Stimulated activated CD4-positive, alpha-beta T cell treated with anti-CD3 and anti-CD28 coated beads, Interleukin-1b, Interleukin-23, amount 100 ng/mL, for 1 hour (primary cell): ENCODE measurements at places on chromosomes 6 and 20.

- no peak for DNase-seq
Observed at GRCh38 chr6:71490876-71491275, 202.3 kb downstream of the OGFRL1 start.

DNA sequence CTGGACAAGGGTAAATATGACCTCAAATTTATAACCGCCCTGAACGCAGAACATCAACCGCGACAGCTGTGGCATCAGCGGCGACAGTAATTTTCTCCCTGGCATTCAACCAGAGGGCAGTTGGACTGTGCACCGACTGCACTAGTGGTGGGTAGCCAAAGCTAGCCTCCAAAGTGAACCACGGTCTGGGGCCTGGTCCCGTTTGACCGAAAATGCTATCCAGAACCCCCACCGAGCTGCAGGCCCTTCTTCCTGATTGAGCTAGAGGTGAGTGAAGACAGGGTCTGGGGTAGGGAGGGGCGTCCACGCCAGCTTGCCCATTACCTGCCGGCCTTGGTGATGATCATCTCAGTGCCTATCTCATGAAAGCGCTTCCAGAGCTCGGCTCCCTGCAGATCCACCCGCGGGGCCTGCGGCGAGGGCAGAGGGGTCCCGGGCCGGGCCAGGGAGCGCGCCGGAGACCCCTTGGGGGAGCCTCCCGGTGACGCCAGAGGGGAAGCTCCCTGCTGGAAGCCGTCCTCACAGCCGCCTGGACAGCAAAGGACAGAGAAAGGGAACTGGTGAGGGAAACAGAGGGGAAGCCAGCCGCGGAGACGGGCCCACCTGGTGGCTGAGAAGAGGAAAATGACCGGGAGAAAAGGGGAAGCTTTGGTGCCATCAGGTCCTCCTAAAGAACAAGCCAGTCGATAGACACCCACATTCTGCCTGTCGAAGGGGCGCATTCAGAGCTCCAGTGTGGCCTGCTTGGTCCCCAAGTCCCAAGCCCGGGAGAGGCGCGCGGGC, 2.0 kb downstream of the TBX18 start:
- no peak for DNase-seq

GRCh38 chr6:70834520-70834919, 122.3 kb downstream of the B3GAT2 start:
- no peak for DNase-seq

GRCh38 chr20:18144541-18145099, 7.0 kb downstream of the KAT14 start:
- DNase-seq: no peak

- no peak for DNase-seq
Observed at GRCh38 chr6:168578036-168578435, 137.1 kb downstream of the SMOC2 start.

- DNase-seq: no peak
Observed at GRCh38 chr6:133368664-133369063, 127.5 kb downstream of the EYA4 start.

DNA sequence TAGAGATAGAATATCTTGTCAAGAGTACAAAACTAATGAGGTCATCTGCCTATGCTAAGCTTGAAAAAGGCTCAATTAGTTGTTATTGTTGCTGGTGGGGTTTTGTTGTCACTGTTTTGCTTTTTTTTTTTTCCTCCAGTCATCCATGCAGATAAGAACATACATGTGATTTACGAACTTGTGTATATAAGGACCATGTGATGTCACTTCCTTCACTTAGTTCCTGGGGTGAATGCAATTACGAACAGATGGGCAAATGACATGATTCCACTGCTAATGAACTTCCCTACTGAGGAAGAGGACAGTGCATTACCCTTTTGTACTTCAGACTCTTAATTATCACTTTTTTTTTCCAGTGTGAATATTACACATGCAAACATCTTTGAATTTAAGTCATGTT, 1175.3 kb upstream of the GJE1 start:
- no peak for DNase-seq

- peak; percentile 56 for DNase-seq
Observed at GRCh38 chr6:41531591-41532582, 14.3 kb upstream of the FOXP4 start.

- DNase-seq: no peak
Observed at GRCh38 chr20:63703471-63703975, 4.3 kb downstream of the ARFRP1 start.

GRCh38 chr20:63067266-63067635, 60.5 kb upstream of the BHLHE23 start:
- no peak for DNase-seq

GRCh38 chr20:48706116-48706656, 121.6 kb downstream of the PREX1 start:
- no peak for DNase-seq

DNA sequence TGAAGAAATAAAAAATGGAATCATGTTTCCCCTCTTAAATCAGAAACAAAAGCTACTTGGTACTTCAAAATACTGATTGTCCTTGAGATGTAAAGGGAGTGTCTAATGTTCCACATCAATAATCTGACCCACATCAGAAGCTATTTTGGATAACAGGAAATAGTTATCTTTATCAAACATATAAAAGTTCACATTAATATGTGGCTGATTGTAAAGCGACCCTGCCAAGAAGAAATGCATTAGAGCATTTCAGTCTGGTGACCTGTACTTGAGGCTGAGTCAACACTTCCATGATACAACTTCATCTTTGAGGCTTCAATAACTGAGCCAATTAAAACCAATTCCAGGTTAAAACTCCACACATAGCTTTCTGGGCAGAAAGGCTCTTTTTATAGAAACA, 31.8 kb downstream of the SYNE1 start:
- no peak for DNase-seq

DNA sequence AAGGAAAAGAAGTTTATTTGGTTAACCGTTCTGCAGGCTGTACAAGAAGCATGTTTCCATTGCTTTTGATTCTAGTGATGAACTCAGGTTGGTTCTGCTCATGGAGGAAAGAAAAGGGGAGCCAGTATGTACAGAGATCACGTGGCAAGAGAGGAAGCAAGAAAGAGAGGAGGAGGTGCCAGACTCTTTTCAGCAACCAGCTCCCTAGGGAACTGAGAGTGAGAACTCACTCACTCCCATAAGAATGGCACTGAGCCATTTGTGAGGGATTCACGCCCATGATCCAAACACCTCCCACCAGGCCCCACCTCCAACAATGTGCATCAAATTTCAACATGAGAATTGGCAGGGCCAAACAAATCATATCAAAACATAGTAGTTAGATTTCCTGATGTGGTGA, 649.1 kb downstream of the EPM2A start:
- no peak for DNase-seq

DNA sequence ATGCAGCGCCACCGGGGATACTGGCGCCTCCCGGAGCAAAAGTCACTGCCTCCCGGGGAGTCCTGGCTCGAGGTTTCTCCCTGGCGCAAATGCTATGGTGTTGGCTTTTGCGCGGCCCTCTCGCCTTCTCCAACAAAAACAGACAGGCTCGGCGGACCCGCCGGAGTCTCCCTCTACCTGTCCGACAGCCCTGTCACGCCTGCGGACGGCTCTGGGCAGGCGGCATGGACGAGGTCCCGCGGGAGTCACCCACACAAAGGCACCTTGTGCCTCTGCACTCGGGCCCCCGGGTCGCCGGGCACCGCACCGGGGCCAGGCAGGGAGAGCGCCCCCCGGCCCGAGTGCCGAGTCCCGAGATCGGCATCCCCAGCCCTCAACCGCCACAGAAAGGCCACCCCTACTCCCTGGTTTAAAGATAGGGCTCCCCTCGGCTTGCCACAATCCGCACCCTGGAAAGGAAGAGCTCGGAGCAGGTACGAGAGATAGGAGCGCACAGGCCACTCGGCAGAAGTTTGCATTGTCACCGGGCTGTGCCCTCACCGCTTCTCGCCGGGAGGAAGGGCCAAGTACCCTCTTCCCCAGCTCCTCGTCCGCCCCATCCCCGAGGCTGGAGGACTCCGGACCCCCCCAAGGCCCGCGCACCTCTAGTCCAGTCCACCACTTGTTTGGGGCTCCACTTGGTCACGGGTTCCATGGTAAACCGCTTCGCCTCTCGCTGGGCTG, 903 bp downstream of the CNKSR3 start:
- no peak for DNase-seq

DNA sequence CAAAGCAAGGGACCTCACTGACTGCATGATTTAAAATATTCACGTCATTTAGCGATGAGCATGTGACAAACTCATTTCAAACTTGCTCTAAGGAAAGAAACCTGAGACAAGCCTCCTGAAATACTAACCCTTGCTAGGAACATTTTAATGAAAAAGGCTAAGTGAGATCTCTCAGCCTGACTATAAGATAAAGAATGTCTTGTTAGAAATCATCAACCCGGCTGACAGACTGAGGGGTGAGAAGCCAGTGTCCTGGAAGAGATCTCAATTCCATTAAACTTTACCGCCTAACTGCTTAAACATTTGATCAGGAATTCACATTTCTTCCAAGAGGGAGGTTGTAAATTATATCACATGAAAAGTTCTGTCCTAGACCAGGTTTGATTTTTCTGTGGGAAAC, 274.8 kb upstream of the EXOC2 start:
- no peak for DNase-seq

- DNase-seq: no peak
Observed at GRCh38 chr6:11023032-11023431, 21.1 kb downstream of the ELOVL2 start.

DNA sequence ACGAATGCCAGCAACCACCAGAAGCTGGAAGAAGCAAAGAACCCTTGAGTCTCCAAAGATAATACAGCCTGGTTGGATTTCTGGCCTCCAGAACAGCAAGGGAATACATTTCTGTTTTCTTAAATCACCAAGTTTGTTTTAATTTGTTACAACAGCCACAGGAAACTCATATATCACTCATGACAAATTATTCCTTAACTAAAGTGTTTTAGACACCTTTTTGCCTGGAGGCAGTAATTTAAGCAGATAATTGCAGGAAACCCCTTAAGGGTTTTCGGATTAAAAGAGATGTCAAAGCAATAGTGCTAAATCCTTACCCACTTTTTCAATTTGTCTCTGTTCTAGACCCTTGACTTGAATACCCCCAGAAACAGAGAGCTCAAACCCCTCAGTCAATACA, 1050.0 kb downstream of the EPHA7 start:
- DNase-seq: no peak

- DNase-seq: no peak
Observed at GRCh38 chr20:58403272-58403671, 14.2 kb downstream of the VAPB start.

DNA sequence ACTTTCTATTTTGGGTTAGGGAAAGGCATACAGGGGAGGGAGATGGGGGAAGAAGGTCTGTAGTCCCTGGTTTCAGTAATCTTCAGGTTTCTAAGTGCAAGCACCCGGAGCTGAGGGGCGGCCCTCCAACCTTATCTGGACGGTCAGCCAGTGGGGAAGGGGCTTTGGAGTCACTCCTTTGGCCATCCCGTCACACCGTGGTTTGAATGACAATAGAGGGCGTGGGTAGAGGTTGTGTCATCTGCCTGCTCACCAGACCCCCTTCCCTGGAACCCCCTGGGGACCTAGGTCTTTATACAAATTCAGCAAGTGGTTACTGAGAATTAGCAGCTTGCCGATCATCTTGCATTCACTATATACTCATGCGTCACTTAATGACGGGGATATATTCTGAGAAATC, 29.1 kb downstream of the STK35 start:
- no peak for DNase-seq

- DNase-seq: no peak
Observed at GRCh38 chr20:44211177-44212039, 837 bp upstream of the OSER1 start.

GRCh38 chr20:25398376-25399036, 7.9 kb upstream of the ABHD12 start:
- no peak for DNase-seq

- DNase-seq: no peak
Observed at GRCh38 chr6:19037607-19038006, 650.5 kb downstream of the RNF144B start.

- no peak for DNase-seq
Observed at GRCh38 chr6:8000188-8000596, 64.0 kb downstream of the BLOC1S5 start.

- no peak for DNase-seq
Observed at GRCh38 chr20:63005862-63006539, 763 bp downstream of the BHLHE23 start.
